COR-L47 (cell line): ENCODE measurements at places on chromosomes 3 and 15.

GRCh38 chr3:137687181-137687879 is 76.8 kb upstream of the SOX14 start:
- DNase-seq = no peak

DNA sequence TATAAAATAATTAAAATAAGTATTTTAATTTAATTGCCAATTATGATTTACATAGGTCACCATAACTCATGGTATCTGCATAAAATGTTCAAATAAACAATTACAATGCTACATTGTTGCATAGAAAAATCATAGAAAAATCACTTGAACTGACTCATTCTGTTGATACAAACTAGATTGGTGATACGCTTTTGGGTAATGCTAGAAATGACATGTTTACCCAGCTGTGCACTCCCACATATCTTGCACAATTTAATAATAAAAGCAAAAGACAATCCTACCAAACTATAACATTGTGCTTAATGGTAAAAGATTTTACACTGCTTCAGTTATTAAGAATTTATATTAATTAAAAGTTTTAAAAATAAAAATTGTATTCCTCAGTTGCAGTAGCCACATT is 45.8 kb upstream of the FBXL22 start:
- no peak for DNase-seq

GRCh38 chr3:144583871-144584270 is 612.2 kb downstream of the DIPK2A start:
- no peak for DNase-seq

DNA sequence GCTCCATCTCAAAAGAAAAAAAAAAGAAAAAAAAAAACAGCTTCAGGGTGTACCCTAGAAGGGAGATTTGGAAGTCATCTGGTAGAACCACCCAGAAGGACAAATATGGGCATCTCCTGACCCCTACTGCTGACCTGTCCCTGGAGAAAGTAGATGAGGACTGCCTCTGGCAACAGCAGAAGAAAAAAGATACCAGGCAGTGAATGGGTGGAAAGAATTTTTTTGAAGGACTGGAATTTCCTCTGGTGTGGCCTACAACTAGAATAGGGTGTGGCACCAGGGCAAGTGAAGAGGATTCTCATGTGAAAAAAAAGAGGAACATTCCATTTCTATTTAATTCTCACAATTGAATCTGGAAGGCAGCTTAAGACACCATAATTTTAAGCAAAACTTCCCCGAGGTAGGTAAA is 3.1 kb downstream of the ANXA2 start:
- DNase-seq = no peak

DNA sequence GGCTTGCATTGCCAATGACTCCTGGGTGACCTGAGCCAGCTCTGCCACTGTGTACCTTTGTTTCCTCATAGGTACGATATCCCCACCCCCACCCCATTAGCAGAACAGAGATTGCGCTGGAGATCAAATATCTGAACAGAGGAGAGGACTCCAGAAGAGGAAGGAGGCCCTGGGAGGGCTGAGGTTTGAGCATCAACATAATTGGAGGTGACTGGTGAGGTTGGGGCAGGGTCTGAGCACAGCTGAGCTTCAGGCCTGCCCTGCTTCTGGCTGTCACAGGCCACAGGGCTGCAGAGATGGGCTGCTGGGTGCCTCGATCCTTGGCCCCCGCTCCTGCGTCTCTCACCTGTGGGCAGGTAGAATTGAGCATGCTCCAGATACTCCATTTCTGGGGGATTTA is 21.3 kb upstream of the CACNA2D2 start:
- no peak for DNase-seq

DNA sequence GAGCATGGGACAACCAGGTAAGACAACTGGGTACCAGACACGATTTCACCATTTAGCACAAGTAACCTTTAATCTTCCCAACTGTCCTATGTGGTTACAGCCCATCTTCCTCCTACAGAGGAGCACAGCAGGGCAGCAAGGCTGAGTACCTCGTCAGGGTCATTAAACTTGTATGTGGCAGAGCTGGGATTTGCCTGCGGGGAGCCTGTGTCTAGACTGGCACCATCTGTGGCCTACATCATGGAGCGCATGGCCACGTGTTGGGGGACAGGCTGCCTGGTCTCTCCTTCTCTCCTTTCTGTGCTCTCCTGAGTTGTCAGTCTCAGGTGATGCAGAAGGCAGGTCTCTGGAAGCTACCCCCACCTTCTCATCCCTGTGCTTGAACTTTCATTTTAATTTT is 32.2 kb downstream of the GOLGA6A start:
- no peak for DNase-seq
